Fibroblast of skin of left quadriceps (primary cell): ENCODE measurements at places on chromosomes 5 and 9.

- no peak for DNase-seq
Measured at GRCh38 chr5:134995850-134996402, 28.2 kb downstream of the CATSPER3 start.

GRCh38 chr5:66639037-66639436 is 42.8 kb downstream of the MAST4 start:
- no peak for DNase-seq

DNA sequence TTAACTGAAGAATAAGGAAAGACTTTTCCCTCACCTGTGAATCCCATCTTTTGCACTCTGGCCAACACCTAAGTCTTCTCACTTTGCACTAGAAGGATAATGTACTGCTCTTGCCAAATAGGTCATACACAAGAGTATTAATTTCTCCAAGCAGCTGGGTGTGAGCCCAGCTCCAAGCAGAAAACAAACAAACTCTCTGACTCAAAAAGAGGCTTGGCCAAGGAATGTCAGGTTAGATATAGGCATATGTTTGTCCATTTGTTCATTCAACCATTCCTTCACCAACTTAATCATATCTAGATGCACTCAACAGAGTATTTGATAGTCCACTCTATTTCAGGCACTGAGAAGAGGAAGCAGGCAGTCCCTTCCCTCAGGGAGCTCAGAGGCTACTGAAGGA is 84.4 kb downstream of the HTR4 start:
- DNase-seq: no peak

DNA sequence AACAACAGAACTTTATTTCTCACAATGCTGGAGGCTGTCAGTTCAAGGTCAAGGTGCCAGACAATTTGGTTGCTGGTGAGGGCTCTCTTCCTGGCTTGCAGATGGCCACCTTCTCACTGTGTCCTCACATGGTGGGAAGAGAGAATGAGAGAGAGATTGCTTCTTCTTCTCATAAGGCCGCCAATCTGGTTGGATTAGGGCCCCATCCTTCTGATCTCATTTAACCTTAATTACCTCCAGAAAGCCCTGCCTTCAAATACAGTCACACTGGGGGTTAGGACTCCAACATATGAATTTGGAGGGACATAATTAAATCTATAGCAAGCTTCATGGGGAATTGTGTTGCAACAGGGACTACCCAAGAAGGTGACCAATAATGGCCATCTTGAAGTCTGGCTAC is 110.2 kb downstream of the LHX2 start:
- DNase-seq: no peak

- no peak for DNase-seq
Measured at GRCh38 chr9:101098392-101098791, 69.9 kb downstream of the PLPPR1 start.

DNA sequence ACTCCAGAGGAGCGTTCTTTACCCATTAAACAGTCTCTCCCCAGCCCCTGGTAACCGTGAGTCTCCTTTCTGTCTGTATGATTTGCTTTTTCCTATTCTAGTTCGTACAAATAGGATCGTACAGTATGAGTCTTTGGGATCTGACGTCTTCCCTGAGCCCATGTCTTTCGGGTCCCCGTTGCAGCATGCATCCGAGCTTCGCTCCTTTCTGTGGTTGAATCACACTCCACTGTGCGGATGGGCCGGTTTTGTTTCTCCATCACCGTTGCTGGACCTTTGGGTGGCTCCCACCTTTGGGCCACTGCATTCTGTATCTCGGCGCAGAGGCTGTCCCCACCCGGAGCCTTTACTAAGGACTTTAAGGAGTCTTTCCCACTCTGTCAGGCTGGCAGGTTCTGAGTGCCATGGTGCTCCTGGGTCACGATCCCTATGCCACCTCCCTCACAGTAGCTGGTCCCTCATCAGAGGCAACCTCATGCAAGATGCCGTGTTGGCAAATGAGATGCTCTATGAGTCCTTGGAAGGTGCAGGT is 145.7 kb upstream of the COL5A1 start:
- DNase-seq: no peak

- DNase-seq: no peak
Measured at GRCh38 chr5:147332658-147333057, 97.8 kb downstream of the STK32A start.

GRCh38 chr9:112719696-112720095 is 1.8 kb upstream of the INIP start:
- DNase-seq: no peak

GRCh38 chr5:133265720-133266526 is 214.1 kb downstream of the HSPA4 start:
- DNase-seq: no peak

GRCh38 chr5:146510559-146511125 is 5.3 kb downstream of the GPR151 start:
- DNase-seq: peak; percentile 16

DNA sequence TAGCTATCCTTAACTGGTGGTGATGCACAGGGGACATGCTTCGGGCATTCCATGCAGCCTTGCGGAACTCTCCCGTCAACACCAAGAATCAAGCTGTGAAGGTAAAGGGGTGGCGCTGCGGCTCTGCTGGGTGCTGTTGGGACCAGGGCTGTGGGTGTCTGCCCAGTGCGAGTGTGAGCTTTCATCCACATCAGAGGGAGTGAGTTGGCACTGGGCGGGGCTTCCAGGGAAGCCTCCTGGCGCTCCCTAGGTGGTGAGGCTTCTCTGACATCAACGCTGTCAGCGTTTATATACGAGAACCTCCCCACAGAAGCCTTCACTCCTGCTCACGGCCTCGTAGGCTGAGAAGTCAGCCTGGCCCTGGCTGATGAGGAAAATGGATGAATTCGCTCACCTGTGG is 11.7 kb downstream of the ARPC5L start:
- DNase-seq: no peak
